ENCODE measurements at places on chromosomes 16 and 17.

DNA sequence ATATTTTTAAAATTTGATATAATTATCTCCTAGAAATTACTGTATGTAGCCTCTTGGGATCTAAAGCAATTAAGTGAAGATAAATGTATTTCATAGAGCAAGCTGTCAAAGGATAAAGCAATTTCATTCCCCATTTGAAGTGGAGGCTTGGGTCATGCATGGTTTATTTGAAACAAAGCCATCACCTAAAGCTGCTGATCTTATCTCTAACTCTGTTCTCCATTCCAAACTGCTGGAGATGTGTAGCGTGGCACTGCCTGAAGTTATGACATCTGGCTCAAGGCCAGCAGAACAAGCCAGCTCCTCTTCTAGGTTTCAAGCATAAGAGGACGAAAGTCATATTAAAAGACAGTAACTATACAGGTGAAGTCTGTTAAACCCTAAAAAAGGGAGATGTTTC lies 83.9 kb downstream of the HIC1 start:
- DNase-seq: peak; percentile 22

DNA sequence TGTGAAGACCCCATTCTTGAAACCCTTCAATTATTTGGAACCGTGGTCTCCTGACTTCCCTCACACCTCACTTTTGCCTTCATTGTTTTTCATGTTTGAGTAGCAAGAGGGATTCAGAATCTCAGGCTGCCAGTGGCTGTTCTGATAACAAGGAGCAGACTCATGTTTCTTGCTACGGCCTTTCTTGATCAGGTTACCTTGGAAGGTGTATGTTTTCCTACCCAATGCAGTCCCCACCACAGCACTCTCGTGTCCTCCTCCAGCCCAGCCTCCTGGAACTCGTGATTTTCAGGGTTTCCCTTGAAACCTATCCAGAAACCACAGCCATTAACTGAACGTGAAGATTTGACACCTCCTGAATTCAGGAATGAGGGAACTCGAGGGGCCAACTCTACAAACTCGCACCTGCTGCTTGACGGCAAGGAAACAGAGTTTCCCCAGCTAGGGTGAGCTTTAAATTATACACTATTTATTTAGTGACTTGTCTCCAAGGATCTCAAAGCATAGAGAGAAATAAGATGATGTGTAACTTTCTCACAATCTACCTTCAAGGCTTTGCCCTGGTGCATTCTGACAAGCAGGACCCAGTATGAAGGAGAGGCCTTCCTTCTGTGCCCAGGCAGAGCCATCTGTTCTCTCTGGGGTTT lies 1.6 kb downstream of the ZFHX3 start:
- DNase-seq: no peak

DNA sequence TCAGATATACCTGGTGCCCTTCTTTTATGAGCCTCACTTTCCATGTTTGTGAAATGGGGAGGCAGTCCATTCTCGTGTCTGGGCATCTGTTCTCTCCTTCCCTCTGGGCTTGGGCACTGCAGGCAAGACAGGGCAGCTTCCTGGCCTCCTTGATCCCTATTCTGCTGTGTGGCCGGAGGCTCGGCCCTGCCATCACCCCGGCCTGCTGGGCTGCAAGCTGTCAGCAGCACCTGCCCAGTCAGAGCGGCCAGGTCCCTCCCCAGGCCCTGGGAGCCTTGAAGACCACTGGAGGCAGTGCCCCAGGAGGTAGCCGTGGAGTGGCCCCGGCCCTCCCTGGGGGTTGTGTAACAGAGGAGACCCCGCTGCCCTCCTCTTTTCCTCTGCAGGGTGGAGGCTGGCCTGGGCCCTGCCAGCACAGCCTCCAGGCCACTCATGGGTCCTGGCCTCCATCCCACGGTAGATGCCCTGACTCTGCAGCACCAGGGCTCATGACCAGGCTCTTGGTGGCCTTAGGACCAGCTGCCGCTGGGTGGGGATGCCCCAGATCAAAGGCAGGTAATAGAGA lies 9.2 kb downstream of the KCNJ12 start:
- no peak for DNase-seq

DNA sequence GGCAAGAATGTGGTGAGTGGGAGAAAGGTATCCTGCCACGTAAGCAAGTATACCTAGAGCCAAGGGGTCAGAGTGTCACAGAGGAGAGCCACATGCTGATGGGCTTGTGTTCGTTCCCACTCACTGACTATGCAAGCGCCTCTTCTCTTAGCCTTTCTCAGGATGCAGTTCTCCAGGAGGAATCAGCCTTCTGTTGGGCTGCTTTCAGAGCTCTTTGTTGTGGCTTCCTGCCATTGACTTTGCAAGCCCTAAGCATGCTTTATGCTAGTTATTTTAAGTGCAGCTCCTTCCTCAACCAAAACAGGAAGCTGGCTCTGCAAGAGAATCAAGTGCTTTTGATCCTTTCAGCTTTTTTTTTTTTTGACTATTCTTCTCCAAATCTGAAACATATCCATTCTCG lies 66.6 kb downstream of the SIAH1 start:
- peak; percentile 70 for DNase-seq

GRCh38 chr16:48511071-48511540 lies 98.9 kb downstream of the N4BP1 start:
- peak; percentile 62 for DNase-seq

- DNase-seq: no peak
These were observed 171.0 kb downstream of the CCDC182 start for GRCh38 chr17:57574040-57574513.

DNA sequence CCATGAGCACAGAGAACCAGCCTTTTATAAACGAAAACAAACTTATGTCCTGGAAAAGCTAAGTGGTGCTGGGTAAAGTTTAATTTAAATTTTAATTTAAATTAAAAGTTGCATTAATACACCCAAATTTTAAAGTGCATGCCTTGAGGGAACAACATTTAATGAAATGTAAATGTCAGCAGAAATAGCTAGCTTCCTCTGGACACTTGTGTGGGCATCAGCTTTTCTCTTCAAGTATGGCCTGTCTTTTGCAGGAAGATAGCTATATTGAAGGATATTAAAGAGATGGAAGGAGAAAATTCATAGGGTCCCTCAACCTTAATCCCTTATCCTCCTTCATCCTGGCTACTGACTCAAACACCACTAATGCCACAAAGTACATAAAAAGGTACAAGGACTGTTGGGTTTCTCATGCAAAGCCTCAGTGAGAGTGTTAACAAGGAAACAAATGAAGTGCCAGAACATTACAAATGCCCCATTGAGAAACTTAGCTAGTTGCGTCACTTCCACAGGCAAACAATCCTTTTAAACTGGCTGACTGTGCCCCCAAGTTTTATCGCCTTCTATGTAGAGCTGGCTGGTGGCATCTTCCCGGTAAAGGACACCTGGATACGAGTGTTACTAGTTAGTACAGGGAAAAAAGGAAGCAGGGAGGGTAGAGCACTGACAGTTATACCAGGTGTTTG lies 14.1 kb downstream of the PHF12 start:
- DNase-seq: no peak

- DNase-seq: no peak
These were observed 690 bp downstream of the RPL23 start for GRCh38 chr17:38852771-38853291.

GRCh38 chr16:85101956-85102630 lies 10.2 kb downstream of the CIBAR2 start:
- DNase-seq: peak; percentile 24

DNA sequence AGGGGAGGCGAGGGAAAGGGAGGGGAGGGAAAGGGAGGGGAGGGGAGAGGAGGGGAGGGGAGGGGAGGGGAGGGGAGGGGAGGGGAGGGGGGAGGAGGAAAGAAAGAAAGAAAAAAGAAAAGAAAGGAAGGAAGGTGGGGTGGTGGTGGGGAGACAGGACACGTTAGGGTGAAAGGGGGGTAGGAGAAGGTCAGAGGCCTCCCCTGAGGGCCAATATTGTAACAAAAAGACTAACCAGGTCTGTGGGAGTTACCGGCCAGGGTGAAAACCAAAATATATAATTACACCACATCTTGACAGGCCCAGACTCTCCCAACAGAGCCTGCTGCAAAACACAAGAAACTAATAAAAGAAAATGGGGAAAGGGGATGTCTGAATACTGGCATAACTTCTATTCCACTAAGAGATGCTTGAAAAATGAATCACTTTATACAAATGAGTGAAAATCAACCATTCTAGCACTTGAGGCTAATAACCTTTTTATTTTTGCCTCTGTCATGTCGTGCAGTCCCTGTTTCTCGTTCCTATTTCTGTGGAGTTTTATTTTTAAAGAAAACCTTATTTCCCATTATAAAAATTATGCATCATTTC lies 10.0 kb downstream of the WDR45B start:
- no peak for DNase-seq

DNA sequence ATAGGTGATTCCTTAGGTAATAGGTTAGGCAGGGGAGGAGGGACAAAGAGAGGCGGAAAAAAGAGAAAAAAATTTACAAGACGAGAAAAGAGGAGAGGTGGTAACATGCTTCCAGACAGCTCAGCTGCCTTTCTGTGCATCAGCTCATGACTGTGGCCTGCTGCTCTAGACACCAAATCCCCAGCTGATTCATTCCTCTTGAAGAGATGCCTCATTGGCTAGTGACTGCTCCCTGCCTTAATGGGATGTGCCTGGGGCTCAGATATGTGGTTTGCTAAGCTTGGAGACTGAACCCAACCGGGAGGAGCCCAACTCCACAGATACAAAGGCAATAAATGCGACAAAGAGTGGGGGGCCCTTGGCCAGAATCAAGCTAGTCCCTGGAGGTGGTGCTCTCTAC lies 105.9 kb upstream of the FAM20A start:
- DNase-seq: peak; percentile 82

DNA sequence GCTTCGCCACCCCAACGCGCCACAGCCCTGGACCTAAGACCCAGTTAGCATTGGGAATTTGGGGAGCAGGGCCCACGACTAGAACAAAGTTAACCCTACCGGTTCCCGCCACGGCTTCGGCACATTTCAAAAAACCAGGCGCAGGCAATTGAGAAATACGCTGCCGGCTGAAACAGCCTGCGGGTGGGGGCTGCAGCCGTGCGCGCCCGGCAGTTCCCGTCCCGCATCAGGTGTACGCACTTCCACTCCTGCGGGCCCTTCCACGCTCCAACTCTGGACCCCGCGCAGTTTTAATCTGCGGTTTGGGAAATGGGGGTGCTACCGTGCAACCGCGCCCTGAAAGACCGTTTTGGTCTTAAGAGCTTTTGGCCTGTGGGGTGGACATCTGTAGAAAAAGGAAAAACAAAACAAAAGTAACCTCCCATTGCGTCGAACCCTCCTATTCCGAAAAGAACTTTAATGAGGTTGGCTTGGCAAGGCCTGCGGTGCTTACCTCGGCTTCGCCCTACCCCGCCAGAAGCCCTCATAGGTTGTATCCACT lies 7.1 kb downstream of the IRX5 start:
- DNase-seq: no peak

- peak; percentile 54 for DNase-seq
These were observed 29.4 kb downstream of the TANC2 start for GRCh38 chr17:62995377-62995885.

DNA sequence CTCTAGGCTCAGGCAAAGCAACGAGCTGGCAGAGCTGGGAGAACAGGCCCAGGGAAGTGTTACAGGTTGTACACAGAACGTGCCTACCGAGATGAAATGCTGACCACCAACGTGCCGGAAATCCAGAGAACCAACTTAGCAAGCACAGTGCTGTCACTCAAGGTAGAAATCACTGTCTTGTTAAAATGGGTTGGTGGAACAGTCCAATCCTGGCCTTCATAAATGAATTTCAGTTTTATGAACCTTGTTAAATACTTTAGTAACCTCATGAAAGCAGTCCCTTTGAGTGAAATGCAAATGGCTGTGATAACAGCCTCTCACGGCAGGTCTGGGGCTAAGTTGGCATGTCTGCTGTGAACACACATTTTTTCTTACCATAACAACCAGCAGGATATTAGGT lies 29.0 kb downstream of the ETV4 start:
- no peak for DNase-seq

DNA sequence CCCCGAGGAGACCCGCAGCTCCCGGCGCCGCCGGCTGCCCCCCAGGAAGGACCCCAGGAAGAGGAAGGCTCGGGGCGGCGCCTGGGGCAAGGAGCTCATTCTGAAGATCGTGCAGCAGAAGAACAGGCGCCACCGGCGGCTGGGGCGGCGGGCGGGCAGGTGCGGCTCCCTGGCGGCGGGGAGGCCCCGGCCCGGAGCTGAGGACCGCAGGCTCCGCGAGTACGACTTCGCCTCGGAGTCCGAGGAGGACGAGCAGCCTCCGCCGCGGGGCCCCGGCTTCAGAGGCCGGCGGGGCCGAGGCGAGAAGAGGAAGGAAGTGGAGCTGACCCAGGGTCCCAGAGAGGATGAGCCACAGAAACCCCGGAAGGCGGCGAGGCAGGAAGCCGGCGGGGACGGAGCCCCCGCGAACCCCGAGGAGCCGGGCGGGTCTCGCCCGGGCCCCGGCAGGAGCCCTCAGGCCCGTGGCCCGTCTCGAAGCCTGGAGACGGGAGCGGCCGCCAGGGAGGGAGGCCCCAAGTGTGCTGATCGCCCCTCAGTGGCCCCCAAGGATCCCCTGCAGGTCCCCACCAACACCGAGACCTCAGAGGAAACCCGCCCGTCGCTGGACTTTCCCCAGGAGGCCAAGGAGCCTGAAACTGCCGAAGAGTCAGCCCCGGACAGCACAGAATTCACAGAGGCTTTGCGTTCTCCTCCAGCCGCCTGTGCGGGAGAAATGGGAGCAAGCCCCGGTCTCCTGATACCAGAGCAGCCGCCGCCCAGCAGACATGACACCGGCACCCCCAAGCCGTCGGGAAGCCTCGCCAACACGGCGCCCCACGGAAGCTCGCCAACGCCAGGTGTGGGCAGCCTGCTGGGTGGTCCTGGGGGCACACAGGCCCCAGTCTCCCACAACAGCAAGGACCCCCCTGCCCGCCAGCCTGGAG lies 22.3 kb upstream of the ZFPM1 start:
- peak; percentile 22 for DNase-seq

DNA sequence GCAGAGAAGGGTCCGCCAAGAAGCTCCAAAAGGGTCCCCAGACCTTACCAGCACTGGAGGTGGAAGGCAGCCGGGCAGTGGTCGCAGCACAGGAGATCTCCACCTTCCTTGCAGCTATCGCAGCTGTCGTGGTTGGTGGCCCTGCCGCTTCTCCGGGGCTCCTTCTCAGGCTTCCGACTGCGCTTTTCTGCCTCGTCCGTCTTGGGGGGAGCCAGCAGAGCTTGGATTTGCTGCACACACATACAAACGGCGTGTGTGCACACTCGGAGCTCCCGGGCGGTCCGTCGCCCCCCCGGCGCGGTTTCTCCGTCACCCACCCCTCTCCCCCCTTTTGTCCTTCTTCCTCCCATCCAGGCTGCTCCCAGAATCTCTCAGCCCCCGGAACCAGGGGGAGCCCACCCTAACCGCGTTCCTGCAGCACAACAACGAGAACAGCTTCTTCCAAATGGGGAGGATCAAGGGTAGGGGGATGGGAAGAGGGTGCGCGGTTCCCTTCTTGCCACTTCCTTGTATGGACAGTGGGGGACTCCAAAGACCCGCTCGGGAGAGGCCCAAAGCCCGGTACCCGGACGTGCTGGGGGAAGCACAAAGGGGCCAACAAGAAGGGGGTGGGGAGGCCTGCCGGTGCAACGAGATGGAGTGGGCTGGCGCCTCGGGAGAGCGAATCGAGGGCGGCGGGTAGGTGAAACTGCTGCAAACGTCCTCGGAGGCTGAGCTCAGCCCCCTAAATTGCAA lies 1.1 kb downstream of the PHF12 start:
- peak; percentile 65 for DNase-seq

Data from fibroblast of skin of scalp (primary cell).